ENCODE measurements at places on chromosomes 2 and 18.

DNA sequence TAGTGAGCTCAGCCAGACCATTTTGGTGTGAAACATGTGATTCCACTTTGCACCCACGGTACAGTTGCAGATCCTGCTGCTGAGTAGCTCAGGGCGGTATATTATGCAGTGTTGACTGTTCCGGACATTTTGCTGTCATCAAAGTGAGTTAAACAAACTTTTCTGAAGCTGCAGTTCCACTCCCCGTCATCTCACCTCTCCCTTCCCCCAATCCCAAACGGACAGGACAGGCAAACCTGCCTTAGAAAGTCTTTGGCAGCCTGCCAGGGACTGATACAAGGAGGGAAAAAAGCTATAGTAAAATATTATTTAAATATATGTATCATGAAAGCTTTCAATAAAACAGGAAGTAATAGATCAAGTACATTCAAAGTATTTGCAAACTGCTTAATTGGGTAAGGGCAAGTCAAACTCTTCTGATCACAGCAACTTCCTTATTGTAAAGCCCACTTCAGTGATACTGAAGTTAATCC is 35.5 kb upstream of the SP5 start:
- no peak for DNase-seq

DNA sequence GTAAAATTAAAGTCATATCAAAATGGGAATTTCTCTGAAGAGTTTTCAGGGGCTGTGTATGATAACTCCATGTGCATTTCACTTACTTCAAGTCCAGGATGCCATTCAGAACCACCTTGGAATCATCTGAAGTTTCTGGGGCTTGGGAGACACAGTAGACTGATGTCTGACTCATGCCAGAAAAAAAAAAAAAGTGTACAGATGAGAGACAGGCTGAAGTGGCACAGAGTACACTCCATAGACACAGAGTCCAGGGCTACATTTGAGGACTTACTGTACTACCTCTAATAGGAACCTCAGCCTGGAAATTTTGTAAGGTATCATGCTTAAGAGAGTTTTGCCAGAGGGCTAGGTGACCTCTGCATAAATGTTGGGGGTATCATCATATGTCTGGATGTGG is 92.0 kb downstream of the SS18 start:
- no peak for DNase-seq

DNA sequence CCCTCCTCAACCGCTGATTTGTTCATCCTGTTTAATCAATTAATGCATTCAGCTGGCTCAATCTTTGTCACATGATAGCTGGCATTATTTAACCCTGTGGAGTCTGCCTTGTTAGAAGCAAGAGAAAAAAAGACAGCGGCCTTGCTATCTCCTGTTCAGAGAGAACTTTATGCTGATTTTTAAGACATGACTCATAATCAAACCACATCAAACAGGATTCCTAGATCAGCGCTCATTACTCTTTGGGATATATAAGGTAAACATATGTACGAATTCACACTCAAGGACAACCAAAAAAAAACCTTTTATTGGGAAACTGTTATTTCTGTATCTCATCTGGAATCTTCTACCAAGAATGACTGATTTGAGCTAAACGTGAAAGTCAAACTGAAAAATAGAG is 195.1 kb downstream of the C1D start:
- DNase-seq = no peak

GRCh38 chr18:9710037-9710436 is 1.9 kb downstream of the RAB31 start:
- DNase-seq = no peak

GRCh38 chr2:120831086-120831485 is 95.4 kb downstream of the GLI2 start:
- DNase-seq = no peak

- no peak for DNase-seq
Observed at GRCh38 chr2:129802290-129802689, 177.2 kb upstream of the RAB6C start.

DNA sequence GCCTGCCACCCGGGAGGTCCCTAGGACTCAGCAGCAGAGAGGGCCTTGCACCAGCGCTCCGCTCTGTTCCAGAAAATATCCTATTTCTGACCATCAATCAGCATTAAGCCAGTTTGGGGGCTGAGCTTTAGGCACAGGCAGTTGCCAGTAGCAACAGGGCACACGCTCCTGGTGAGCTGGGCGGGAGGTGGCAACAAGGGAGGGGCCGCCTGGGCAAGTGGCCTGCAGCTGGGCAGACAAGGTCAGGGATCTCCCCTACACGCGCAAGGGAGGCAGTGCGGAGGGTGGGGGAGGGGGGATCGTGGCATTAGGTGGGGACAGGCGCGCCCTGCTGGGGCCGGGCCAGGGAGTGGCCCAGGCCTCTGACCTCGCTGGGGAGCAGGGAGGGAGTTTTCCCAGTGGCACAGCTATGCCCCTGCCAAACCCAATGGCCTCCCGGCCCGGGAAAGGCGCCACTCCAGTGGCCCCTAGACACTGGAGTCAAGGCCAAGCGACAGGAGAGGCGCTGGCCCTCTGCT is 302.8 kb downstream of the NCKAP5 start:
- DNase-seq = no peak

- DNase-seq = no peak
Observed at GRCh38 chr2:56465491-56465890, 281.7 kb downstream of the CCDC85A start.

Measured in NCI-H1092 (cell line).